ENCODE measurements at places on chromosomes 1 and 21. TPM values are rescaled to one million over a fixed set of nuclear protein-coding genes. Genes with fewer than 3 reads are reported as not detected.

Gene CNKSR1
- 7.2 TPM for total RNA-seq

Gene BMP8B
- 0.63 TPM for total RNA-seq

Gene LRRC38
- not detected for total RNA-seq

Gene ADGRB2
- 103 TPM for total RNA-seq

Gene FCGR2B
- not detected for total RNA-seq

Gene SELL
- 0.31 TPM for total RNA-seq

Gene CHAF1B
- total RNA-seq, result 1.9 TPM

Gene HYI
- 50.1 TPM for total RNA-seq

Gene CCDC181
- total RNA-seq, result 6.6 TPM

Gene BRDT
- not detected for total RNA-seq

Gene CDCA8
- total RNA-seq, result 1.9 TPM

Gene IL19
- total RNA-seq, result not detected

Gene DNM3
- total RNA-seq, result 133 TPM

Gene GBP5
- not detected for total RNA-seq

Gene CXADR
- total RNA-seq, result 261 TPM

Gene COX20
- 77.0 TPM for total RNA-seq

Gene AVPR1B
- not detected for total RNA-seq

Gene SKI
- total RNA-seq, result 32.2 TPM

Gene THEM5
- not detected for total RNA-seq

Gene ANGPTL3
- total RNA-seq, result not detected

Gene DENND1B
- 38.2 TPM for total RNA-seq

Gene ZNF683
- not detected for total RNA-seq

Gene RHBDL2
- total RNA-seq, result not detected

Gene CYP4A22
- not detected for total RNA-seq

Gene S1PR1
- 16.0 TPM for total RNA-seq

Gene MFSD2A
- total RNA-seq, result 18.8 TPM

Gene SPRR2E
- not detected for total RNA-seq

Gene ZNF593
- total RNA-seq, result 13.1 TPM

Gene FAAH
- total RNA-seq, result 36.0 TPM

Gene SPTA1
- 1.3 TPM for total RNA-seq

Gene NR1I3
- not detected for total RNA-seq

Gene SNX7
- 80.1 TPM for total RNA-seq

Gene TESK2
- total RNA-seq, result 1.6 TPM

Gene RNF186
- not detected for total RNA-seq

Gene CDA
- total RNA-seq, result not detected

Gene PLD5
- total RNA-seq, result 4.4 TPM

Gene OR2T2
- not detected for total RNA-seq

Gene C1orf185
- total RNA-seq, result not detected

Gene GABPB2
- total RNA-seq, result 13.8 TPM

Gene CLCA2
- not detected for total RNA-seq

Gene GART
- total RNA-seq, result 117 TPM

Gene C1QB
- 5.9 TPM for total RNA-seq

Gene PRRX1
- 2.2 TPM for total RNA-seq

Gene GNB1
- total RNA-seq, result 271 TPM

Gene ATP5PB
- total RNA-seq, result 130 TPM

Gene GPR61
- total RNA-seq, result 5.9 TPM

Gene IGSF9
- total RNA-seq, result 10.6 TPM

Gene MTMR11
- 4.1 TPM for total RNA-seq

Gene DNASE2B
- total RNA-seq, result not detected

Gene LINGO4
- not detected for total RNA-seq

Gene OR14K1
- 0.94 TPM for total RNA-seq

Gene LBR
- 117 TPM for total RNA-seq
